GM12892 (cell line): ENCODE measurements at places on chromosomes 2 and 18.

DNA sequence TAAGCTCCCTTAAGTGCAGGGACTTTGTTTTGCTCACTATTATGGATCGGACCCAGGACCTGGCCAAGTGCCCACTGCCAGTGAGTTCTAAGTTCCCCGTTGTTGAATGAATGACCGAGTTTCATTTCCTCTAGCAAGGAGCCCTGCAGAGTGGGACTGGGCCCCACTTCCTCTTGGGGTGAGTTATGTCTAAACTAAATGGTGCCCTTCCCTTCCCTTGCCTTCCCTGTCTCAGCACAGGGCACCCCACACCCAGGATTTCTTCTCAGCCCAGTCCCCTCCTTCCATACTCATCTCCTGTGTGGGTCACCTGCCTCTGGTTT lies 195.3 kb upstream of the HS6ST1 start:
- DNase-seq: no peak

DNA sequence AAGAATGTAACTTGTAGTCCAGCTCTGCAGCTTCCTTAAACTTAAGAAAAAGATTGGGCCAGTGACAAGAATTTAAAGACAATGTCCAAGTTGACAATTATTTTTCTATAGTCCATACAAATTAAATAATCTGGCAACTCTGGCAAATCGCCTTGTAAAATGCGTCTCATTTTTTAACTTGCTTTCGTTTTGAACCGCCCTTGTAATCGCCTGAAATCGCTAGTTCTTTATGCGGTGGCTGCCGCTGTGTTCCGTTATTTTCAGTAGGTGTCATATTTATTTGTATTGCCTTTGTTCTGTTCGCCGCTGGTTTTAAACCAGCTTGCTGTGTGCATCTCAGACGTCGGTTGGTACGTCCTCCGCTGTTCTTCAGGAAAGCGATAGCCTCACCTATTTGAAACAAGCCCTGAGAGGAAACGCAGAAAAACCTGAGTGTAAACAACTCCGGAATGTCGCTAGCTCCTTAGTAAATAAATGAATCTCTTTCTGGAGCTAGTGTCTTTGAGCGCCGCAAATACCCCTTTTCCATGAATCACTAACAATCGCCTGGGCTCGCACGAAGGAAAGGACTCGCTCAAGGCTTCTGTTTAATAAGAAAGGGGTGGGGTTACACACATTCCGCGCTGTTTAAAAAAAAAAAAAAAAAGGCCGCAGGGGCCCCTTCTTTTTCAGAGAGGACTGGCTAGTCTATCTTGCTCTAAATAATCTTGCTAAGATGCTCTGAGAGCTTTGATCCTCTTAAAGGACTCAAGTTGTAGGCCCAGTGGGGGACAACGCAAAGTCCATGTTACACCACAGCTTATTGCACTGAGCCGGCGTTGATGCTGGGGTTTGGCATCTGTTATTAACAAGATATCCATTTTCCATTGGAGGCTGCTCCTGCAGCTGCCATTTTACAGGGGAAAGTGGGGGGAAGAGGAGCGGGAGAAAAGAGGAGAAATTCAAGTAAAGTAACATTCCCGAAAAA lies 3.0 kb downstream of the HOXD8 start:
- DNase-seq: no peak

DNA sequence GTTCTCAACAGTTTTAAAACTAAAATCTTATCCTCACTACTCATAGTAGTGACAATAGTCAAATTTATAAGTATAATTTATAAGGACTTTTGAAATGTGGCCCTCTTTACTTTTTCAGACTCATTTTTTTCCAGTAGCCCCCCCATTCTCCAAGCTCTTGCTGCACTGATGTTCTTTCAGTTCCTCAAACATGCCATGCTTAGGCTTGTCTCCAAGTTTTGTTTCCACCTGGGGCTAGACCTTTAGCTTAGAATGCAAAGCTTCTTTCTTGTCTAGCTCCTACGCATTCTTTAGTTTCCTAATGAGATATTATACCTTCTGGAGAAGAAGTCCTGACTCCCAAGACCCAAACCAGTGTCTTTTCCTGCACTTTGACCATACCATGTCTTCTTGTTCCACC lies 222.6 kb downstream of the NOL4 start:
- no peak for DNase-seq

GRCh38 chr2:54519841-54520459 lies 63.8 kb downstream of the SPTBN1 start:
- no peak for DNase-seq

DNA sequence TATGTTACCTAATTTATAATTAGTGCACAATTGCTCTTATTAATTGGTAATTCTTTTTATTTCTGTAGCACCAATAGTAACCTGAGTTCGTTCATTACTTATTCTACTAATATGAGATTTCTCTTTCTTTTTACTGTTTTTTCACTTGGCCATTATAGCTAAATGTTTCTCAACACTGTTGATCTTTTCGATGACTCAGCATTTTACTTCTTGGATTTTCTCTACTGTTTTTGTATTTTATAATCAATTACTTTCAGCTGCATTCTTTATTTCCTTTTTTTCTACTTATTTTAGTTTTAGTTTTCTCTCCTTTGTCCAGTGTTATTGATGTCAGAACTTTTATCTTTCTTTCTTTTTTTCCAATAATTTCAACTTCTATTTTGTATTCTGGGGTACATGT lies 589.4 kb upstream of the SOX11 start:
- DNase-seq: no peak

DNA sequence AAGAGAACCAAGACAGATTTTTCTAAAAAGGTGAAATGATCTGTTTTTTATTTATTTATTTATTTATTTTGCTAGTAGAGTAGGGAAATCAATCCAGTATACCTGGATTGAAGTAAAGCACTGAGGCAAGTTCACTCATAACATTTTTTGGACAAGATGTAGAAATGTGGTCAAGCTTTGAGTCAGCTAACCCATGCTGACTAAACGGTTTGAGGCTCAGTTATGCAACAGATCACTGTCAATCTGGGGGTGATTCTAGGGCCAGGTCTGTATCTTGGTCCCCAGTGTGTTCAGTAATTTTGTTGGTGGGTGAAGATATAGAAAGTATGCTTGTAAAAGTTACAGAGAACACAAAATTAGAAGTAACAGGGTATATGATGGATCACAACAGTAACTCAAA lies 60.2 kb downstream of the RMDN2 start:
- no peak for DNase-seq

DNA sequence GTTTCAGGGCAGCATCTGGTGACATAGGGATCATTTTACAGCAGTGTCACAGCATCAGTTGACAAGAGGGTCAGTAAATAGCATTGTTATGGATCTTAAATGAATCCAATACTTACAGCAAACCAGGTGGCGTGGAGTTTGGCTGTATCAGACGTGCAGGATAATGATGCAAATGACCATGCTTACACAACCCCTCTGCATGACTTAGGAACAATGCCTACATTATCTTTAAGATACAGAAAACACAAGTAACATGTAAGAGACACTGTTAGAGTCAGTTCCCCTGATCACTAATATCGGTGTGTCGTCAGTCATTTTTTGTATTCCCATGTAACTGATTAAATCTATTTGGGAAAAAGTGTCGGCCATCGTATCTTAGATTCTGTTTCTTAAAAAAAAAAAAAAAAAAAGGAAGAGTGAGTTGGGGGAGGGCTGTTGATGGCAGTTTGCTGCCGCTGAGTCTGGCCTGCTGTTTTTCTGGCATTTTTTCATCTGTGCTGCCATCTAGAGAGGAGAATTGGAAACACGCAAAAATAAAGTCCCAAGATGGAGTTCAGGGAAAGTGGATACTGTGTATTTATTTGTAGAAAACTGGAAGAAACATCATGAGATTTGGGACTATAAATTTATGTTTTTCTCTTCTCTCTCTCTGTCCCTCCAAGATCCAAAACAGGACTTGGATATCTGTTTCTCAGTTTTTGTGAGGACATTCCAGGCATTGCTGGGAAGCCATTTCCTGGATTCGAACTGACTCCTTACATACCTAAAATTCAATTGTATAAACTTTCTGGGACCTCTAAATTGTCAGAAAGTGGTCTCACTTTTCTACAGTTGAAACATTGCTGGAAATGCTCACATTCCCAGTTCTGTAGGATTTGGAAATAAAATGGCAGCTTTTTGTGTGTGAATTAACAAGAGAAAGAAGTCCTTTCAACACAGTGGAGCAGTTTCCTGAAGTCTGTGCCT lies 60.3 kb upstream of the AGPS start:
- no peak for DNase-seq

GRCh38 chr2:174125090-174125489 lies 123.2 kb downstream of the OLA1 start:
- no peak for DNase-seq

DNA sequence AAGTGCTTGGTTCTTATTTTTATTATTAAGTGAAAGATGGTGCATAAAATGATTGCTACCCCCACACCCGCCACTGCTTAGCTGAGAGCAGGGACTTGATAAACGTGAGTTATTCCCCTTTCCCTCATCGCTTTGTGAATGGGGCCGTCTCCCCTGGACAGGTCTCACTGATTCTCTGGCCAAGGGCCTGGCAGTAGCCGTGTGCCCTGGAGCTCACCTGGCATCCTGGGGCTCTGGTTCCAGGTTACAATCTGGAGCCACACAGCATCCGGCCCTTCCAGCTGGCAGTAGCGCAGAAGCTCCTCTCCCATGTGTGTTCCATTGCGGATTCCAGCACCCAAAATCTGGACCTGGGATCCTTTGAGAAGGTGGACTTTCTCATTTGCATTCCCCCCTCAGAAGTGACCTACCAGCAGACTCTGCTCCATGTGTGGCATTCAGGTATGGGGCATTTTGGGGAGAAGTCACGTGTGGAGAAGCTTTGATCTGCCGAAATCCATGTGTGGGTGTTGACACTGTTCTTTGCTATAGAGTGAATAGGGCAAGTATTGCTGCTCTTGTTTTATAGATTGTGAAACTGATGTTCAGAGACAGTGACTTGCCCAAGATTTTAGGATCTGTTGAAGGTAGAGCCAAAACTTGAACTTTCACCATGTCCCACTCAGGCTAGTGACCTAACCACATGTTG lies 63.8 kb downstream of the GREB1 start:
- no peak for DNase-seq

DNA sequence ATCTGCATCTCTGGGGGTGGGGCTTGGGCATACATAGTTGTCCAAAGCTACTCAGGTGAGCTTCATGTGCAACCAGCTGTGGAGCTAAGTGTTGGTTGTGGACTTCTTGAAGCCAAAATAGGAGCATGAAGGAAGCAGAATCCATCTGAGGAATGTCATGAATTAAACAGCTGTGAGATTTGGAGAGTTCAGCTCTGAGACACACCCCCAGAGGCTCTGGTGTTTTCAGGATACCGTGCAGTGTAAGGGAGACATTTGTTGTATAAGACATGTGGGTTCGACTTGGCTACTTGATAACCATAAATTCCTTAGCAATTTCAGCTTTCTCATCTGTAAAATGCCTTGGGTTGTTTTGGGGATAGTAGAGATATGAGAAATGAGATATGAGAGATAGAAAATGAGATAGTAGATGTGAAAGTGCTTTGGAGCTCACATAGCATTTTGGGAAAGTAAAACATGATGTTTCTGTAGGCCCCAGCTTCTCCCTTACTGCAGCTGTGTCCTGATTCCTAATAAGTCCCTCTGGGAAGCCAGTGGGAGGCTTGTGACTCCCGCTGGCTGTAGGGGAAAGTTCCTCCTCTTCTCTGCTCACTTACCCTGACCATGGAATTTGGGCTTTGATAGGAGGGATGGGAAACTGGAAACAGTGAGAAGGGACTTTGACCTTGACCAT lies 50.0 kb downstream of the DPYSL5 start:
- DNase-seq: no peak

GRCh38 chr2:134674687-134675086 lies 44.1 kb downstream of the TMEM163 start:
- no peak for DNase-seq

GRCh38 chr2:30346471-30347169 lies 100.4 kb upstream of the LCLAT1 start:
- DNase-seq: no peak

DNA sequence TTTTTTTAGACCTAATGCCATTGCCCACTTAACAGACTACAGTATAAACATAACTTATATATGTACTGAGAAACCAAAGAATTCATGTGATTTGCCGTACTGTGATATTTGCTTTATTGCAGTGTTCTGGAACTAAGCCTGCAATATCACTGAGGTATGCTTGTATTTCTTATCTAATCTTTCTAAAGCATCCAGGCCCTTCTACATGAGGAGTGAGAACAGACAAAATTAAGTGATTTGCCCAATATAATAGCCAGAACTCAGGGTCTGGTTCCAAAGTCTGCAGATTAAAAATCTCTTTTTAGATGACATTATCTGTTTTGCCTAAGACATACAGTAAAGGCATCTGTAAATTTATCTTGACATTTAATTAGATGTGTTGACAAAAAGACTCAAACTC lies 41.9 kb downstream of the BMPR2 start:
- DNase-seq: no peak

DNA sequence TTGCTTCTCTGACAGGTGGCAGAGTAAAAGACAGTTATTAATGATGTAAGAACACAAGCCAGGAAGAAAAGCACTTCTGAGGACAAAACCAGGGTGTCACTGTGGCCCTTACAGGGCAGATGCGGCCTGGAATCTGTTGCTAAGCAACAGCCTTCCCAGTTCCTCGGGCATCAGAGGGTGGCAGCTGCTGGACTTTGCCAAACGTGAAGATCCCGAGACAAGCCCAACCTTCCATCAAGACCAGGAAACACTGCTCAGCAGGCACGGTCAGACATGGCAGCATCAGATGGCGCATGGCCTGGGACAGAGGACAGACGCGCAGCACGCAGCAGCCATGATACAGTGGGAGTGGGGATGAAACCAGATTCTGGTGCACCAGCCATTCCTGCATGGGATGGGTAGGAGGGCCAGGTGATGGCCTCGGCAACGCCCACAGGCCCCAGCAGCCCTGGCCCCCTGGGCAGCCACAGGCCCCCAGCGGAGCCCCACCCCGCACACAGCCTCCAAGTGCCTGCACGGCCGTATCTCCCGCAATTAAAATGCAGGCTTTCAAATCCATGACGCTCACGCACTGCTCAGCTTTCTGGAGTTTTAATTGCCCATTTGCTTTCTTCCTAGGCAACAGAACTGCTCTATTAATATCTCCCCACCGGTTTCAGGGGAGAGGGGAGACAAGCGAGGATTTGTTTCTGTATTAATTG lies 89.0 kb downstream of the EIPR1 start:
- no peak for DNase-seq

- DNase-seq: no peak
These were observed 180.1 kb downstream of the EN1 start for GRCh38 chr2:118667348-118667747.

DNA sequence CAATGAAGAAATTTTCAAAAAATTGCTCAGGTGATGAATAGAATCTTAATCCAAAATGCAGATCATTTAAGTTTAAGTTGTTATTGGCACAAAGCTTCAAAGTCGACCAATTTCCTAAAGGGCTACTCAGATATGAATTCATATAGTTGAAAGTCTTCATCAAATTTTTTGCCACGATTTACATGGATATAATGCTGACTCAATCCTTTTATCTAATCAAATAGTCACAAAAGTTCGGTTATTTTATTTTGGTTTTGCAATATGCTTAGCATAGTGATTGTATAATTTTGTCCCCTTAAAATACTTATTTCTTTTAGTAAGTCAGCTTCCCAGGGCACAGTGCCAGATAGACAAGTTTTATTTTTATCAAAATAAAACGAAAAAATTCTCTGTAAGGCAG lies 227.3 kb downstream of the CD226 start:
- DNase-seq: no peak

GRCh38 chr2:38045811-38046210 lies 30.1 kb downstream of the CYP1B1 start:
- no peak for DNase-seq

- DNase-seq: no peak
These were observed 149.7 kb downstream of the EN1 start for GRCh38 chr2:118697781-118698180.

- DNase-seq: no peak
These were observed 15.2 kb downstream of the KIDINS220 start for GRCh38 chr2:8822218-8822617.
